Right ventricle myocardium inferior (tissue), 1 donor: ENCODE measurements at places on chromosomes 11 and 22.

DNA sequence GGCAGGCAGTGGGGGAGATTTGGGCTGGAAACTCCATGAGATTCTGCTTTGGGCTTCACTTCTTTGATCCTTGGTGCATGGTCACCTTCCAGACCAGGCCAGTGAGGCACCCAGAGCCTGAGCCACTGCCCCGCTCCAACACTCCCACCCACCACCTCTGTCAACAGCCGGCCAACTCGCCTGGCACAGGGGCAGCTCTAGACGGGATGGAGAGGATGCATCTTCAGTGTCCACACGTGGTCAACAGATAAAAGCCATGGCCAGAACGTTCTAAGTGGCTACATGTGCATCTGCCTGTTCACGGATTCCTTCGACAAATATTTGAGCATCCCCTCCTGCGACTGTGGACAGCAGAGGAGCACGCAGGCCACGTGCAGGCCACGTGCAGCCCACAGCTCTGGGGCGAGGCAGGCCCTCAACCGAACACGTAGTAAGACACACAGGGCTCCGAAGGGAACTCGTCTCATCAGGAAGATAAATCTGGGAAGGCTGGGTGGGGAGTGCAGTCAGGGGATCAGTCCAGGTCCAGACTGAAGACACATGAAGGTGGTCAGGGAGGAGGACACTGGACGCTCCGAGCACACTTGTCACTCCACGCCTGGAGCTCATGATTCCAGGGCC lies 1.2 kb downstream of the LRRC56 start:
- DNase-seq = no peak

GRCh38 chr11:34464591-34465051 lies 25.9 kb downstream of the CAT start:
- DNase-seq = no peak

DNA sequence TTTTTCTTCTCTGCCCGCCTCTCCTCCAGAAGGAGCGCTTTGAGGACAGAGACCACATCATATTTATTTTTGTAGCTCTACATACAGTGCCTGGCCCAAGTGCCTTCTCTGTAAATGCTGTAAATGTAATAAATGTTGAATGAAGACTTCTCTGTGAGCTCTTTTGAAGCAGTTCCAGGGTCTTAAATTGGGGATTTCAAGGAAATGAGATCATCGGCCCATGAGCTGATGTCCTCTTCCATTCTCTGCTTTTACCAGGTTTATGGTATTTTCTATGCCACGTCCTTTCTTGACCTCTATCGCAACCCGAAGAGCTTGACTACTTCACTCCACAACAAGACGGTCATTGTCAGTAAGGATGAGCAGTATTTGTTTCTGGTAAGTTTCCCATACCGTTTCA lies 165.7 kb upstream of the SORL1-AS1 start:
- DNase-seq = no peak

DNA sequence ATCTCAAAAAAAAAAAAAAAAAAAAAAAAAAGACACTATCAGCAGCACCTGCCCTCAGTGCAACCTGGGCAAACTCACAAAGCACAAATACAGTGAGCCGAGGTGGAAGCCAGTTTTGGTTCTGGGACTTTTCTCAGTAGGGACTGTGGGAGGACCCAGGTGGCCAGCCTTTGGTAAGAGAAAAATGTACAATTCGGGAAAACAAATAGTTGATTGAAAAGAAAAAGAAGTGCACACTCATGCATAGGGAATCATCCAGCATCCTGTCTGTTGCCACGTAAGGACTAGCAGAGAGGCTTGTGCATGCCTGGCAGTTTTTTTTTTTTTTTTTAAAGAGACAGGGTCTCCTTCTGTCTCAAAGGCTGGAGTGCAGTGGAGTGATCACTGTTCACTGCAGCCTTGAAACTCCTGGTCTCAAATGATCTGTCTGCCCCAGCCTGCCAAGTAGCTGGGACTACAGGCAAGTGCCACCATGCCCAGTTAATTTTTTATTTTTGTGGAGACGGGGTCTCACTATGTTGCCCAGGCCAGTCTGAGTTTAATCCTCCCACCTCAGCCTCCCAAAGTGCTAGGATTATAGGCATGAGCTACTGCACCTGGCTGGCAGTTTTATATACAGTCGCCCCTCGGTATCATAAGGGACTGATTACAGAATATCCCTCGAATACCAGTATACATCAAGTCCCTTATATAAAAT lies 36.7 kb downstream of the TPST2 start:
- DNase-seq = no peak
